ENCODE measurements at places on chromosomes 12 and 14.

- no peak for DNase-seq
Measured at GRCh38 chr14:50254248-50254647, 22.9 kb upstream of the SOS2 start.

DNA sequence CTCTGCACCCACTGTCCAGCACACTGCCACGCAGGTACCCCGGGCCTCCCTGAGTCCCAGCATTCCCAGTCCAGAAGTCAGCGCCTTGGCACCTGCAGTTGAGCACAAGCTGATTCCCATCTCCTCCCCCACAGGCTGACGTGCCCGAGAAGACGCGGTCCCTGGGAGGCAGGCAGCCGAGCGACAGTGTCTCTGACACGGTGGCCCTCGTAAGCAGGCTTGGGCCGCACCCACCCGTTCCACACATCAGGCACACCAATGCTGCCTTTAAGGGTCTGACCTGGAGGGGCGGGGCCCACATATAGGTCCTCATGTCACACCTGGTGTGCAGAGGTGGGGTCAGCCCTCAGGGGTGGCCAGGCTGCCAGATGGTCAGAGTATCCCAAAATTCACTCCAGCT is 18.4 kb upstream of the TEX22 start:
- no peak for DNase-seq

DNA sequence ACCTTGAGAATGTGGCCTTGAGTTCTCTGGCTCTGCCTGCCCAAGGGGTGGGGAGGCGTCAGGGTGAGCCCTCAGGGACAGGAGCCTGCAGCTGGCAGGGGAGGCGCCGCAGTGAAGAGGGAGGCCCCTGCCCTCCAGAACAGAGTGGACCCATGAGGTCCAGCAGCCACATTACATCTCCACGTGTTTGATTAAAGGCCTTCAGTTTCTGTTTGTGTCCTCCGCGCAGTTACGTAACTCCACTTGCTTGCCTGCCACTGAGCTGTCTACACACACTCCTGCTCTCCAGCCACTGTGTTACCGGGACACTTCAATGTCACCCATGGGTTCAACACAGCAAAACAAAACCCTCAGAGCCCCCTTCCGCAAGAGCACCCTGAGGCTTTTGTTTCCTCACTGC is 70.4 kb downstream of the CHGA start:
- no peak for DNase-seq

GRCh38 chr14:84228702-84229101 is 1301.2 kb upstream of the FLRT2 start:
- DNase-seq: no peak

- no peak for DNase-seq
Measured at GRCh38 chr12:121464331-121464730, 64.4 kb downstream of the RNF34 start.

GRCh38 chr12:126384026-126384564 is 1318.9 kb downstream of the AACS start:
- DNase-seq: no peak

DNA sequence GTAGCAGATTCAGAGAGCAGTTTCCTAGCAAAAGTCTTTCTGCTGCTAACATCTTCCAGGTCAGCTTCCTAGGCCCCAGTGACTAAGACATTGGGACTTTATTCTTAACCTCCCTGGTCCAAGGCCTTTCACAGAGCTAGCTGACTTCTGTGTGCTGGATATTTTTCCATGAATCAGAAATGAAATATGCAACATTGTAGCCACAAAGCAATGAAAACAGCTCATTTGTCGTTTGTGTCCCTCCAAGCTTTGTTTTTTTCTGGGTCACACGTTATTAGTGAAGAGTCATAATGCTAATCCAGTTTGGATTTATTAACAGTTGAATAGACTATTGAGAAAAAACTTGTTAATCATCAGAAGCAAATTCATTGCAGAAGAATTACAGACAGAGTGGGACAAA is 82.4 kb downstream of the ARF6 start:
- DNase-seq: no peak

DNA sequence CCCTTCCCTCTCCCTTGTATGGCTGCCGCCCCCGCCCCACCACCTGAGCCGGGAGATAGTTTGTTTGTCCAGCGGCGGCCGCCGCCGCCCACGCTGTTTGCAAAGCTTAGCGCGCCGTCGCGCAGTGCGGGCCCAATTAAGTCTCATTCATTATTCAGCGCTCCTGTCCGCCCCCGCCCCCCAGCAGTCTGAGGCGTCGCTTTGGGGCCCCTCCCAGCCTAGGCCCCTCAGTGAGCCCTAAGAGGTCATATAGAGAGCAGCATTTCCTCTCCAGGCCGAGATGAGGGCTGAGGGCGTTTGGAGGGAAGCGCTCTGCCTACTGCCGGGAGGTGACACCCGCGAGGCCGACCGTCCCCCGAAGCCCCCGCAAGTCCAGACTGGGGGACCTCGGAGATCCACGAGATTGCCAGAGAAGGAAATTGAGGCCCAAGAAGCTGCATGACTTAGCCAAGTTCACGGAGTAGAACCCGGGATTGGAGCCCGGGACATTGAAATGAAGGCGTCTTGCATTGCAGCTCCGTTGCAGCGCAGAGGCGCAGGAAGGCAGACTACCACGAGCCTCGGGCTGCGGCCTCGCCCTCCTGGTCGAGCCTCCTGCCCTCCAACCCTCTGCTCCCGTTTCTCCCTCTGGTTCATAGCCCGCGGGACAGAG is at the start of gene DNAJC22:
TSS of gene DNAJC22 (plus strand) at position 230 of the 652 bp plus-strand sequence. CDS start 1,985 bp downstream, outside the sequence.
- no peak for DNase-seq

DNA sequence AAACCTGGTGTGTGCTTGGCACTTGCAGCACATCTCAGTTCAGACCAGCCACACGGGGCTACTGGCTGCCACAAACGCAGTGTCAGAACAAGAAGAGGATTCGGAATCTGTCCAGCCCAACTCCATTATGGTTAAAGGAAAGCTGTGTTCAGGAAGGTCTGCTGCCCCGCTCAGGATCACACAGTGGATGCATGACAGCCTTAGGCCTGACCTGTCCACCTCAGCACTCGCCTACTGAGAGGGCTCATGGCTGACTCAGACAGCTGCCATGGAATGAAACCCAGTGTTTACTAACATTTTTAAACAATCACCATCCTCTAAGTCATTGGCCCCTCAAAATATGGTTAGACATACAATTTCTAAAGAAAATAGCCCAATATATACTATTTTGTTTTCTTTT is 5.6 kb upstream of the NIN start:
- DNase-seq: no peak

GRCh38 chr14:68977718-68978171 is 1.4 kb downstream of the ACTN1 start:
- DNase-seq: peak; percentile 71

- DNase-seq: no peak
Measured at GRCh38 chr14:77151245-77151644, 9.7 kb upstream of the ZDHHC22 start.

DNA sequence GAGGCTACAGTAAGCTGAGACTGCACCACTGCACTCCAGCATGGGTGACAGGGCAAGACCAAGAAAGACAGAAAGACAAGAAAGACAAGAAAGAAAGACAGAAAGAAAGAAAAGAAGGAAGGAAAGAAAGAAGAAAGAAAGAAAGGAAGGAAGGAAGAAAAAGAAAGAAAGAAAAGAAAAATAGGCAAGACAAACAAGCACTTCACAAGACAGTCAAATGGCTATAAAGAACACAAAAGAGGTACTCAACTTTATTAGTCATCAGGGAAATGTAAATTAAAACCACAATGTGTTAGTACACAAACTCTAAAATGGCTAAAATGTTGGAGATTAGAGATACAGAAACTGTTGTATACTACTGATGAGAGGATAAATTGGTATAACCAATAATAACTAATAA is 6.6 kb downstream of the ATXN3 start:
- DNase-seq: no peak

GRCh38 chr12:15963271-15963670 is 52.1 kb downstream of the DERA start:
- no peak for DNase-seq

- no peak for DNase-seq
Measured at GRCh38 chr12:26428420-26428819, 233.0 kb downstream of the SSPN start.

GRCh38 chr12:53746592-53747092 is 5.1 kb downstream of the CISTR start:
- DNase-seq: peak; percentile 87

DNA sequence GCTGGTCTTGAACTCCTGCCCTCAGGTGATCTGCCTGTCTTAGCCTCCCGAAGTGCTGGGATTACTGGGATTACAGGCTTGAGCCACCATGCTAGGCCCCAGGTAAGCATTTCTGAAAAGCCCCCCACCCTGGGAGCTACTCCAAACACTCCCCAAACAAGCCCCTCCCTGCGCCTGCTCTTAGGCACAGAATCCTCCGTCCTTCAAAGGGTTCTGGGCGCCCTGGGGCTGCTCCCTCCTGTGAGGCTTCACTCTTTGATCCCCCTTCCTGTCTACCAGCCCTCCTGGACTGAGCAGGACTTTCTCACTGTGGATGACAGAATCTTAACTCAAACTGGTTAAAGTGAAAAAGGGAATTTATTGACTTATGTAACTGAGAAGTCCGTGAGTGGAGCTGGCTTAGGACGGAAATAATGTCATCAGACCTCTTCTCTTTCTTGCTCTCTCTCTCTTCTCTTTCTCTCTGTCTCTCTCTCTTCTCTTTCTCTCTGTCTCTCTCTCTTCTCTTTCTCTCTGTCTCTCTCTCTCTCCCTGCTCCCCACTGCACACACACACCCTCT is 66.9 kb upstream of the CLMN start:
- no peak for DNase-seq

DNA sequence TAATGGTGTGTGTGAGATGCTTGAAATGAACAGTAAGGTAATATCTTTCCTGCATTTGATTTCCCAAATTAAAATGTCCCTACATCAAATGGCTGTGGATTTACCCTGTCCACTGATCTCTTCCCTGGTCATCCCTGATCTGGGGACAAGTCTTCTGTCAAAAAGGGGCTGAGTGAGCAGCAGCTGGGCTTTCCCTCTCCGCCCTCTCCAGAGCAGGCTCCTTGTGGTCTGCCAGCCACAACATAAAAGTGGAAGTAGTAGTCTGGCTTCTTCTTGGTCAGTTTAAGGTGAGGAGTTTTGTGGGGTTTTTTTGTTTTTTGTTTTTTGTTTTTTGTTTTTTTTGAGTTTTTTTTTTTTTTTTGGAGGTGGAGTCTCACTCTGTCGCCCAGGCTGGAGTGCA is 25.2 kb upstream of the PLXNC1 start:
- DNase-seq: no peak

DNA sequence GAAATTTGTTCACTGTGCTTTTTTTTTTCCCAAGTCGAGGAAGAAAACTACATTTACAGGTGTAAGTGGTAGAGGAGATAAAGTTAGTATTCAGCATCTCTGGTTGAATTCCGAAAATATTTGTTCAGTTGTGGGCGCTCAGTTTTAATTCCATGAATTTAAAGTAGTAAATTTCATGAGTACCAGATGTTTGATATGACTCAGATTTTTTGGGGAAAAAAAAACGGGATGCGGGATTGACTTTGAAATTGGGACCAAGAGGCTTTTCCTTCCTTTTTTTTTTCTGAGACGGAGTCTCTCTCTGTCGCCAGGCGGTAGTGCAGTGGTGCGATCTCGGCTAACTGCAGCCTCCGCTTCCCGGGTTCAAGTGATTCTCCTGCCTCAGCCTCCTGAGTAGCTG is 1.6 kb downstream of the TULP3 start:
- no peak for DNase-seq

GRCh38 chr12:15831315-15831978 is 42.3 kb upstream of the EPS8 start:
- no peak for DNase-seq

DNA sequence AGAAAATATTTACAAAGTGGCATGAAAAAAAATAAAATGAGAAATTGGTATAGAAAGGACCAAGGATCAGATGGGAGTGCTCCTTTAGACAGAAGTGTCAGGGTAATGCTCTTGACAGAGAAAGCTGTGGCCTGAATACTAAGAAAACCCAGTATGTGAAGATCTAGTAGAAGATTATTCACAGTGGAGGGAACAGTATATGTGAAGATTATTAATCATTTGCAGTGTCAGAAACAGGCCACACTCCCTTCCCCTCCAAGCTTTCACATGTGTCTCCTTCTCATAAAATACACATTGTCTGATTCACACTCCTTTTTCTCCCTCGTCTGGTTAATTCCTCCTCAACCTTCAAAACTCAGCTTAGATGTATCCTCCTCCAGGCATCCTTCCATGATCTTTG is 41.3 kb downstream of the CAPS2 start:
- DNase-seq: no peak

DNA sequence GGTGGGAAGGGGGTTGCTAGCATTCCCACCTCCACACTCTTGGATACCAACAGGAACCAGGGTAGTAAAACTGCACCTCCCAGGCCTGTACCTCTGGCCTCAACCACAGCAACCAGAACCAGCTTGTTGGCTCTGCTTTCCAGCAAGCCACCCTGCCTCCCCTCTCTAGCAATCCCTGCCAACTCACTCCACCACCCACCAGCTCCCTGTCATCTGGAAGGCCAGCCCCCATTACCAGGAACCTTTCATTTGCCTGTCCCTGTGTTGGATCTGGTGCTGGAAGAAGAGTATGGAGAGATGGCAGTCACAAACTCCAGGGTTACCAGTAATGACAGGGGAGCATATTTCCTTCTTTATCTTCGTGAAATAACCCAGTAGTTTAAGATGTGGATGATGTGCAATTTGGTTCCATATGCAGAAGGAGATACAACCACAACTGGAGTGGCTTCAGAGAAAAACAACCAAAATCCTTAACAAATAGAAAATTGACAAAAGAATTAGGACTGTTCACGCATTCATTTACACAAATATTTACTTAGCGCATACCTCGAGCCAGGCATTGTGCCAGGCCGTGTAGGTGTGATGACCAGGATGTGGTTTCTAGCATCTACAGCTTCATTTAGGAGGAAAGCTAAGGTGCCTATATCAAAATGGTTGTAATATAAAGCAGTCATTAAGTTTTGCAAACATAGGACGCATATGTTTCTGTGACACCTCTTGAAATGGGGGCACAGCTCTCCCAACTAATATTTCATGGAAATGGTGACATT is 3.4 kb downstream of the B4GALNT3 start:
- DNase-seq: no peak

DNA sequence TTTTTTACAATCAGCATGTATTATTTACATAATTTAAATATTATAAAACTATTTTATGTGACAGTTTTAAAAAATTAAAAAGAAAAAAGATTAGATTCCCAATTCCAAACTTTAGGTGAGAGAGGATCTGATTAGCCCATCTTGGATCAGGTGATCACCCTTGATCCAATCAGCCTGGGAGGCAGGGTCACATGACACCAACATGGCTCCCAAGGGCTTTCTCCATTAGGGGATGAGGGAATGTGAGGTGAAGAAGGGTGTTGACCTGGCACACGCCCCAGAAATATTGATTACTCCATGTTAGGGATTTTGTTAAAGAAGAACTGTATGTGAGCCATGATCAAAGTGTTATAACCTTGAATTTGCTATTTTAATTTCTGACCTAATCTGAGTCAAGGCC is 225.4 kb downstream of the RBM19 start:
- DNase-seq: no peak
